T-helper 9 cell (primary cell): ENCODE measurements at places on chromosomes 3 and 15.

DNA sequence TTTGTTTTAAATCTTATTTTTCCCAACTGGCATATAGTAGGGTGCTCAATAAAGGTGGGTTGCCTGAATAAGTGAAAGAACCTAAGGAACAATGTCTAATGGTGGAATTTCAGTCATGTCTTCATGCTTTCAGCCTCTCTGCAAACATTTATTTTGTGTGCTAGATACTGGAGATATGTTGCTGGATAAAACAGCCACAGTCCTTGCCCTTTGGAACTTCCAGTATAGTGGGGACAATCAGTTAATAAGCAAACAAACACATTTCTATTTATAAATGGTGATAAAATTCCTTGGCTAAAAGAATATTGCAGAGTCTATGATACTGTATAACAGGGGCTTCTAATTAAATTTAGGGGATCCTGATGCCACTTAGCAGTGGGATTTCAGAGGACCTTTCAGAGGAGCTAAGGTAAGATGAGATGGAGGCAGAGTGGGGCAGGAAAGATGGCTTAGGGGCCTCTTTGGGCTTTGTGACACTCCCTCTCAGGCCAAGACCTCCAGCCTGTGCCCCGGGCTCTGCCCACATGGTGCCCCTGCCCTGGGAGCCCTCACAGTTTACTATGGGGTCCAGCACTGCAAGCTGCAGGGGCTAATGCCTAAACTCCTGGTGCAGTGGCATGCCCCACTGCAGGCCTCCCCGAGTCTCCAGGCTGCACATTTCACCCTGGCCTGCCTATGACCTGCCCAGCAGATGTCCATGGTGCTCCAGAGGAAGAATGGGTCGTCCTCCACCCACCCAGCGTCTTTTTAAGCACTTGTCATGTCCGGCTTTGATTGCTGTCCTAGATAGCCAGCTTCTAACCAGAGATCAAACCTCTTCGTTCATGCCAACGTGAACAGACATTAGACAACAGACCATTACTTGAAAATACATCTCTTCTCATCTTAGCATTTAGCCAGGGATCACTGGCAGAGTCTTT, 61.6 kb upstream of the PRR23C start:
- no peak for DNase-seq

- peak; percentile 57 for DNase-seq
These were observed 27.6 kb upstream of the CXCR6 start for GRCh38 chr3:45915518-45916231.

DNA sequence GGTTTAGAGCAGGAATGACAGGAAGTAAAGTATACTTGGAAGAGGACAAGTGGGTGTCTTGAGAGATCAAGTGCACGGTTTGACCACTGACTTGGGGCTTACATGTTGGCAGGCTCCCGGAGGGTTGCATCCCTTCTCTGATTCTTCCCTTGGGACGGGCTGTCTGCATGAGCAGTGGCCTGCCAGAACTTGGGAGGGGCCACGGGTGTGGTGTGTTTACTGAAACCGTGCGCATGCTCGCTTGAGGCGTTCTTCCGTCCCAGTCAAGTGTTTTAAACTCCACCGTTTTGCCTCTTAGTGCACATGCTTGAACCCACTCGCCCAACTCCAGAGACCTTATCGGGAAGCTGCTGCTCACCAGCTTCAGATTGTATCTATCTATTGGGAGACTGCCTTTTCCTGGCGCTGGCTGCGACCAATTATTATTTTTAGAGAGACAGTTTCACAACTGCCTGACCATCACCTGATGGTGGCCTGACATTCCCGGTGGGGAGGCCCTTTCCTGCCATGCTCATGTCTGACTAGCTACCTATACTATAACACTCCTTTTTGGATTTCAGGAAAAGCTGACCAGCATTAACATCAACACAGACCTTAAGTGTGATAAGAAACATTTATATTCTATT, 14.9 kb upstream of the C3orf22 start:
- DNase-seq: no peak

DNA sequence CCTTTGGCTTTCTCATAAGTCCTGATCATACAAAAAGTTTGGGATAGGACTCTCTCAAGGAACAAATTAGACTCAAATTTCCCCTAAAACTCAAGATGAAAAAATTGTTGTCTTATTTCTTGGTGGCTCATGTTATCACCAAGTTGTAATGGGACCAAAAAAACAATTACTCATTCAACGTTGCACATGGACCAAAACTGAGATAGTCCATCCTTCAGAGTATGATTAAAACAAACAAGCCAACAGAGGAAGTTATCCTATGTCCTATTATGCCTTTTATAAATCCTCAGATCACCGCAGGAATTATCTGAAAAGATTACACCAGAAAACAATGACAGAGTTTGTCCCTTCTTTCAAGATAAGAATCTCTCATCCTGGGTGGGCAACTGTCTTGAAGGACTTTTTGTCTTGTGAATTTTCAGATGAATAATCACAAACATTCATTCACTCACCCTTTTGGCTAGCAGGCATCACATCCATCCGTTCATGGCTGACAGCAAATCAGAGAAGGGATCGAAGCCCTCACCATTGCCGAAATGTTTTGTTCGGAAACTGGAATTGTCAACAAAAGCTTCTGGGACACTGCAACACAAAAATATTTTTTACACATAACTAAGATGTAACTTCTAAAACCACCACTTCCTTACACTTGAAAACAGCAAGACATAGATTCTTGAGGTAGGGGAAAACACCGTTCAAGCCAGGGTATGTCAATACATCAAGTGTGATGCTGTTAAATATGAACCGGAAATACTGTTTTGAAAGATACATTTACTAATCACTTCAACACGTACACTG, 90.4 kb downstream of the FOXP1 start:
- no peak for DNase-seq

DNA sequence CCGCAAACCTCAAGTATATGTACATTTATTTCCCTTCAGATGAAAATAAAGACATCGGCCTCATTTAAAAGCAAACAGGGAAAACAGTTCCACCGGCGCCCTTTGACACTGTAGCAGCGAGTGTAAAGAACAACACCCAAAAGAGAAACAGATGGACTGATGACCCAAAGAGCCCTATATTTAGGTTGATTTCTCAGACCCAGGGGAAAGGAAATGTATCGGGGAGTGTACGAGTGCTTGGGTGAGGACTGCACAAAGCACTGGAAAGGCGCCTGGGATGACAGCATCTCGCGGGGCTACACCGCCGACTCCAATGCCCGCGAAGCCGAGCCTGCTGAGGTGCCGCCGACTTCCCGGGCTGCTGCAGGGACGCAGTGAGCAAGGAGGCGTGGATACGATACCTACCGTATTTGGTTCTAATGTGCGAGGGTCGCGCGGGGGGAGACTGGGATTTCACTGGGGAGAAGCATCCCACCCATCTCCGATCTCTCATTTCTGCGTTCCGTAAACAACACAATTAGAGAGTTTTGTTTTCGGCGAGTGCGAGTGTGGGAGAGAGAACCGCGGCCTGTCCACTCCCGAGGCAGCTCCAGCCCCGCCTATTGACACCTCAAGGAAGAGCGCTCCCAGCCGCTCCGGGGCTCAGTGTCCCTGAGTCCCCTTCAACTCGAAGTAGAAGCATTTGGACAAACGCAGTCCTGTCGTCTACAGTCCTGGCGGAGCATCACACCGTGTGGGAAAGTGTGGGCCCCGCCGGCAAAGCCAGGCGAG, 2.0 kb downstream of the MECOM start:
- DNase-seq: no peak

GRCh38 chr3:87358066-87358465, 81.7 kb upstream of the POU1F1 start:
- no peak for DNase-seq

DNA sequence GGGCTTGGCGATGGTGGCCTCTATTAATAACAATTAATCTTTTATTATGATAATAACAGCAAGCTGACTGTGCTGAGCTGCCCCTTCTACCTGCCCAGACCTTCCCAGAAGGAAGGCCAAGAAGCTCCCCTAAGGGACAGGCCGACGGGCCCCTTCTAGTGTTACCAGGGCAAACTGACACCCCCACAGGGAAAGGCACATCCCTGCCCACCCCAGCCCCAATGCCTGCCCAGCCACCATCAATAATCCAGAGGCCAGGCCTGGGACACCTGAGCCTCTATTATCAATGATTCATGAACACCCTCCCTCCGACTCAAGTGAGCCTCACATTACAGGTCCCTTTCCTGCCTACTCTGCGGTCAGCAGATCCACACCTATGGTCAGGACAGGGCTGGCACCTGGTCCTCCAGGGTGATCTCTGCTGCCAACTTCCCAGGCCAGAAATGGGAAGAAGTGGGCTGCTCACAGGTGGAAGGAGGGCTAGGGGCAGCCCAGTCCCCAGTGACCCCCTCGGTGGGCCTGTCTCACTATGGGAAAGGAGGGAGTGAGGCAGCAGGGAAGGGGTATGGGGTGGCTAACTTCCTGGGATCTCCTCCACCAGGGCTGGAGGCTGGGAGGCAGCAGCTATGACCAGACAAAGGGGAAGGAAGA, 1.8 kb downstream of the TWF2 start:
- no peak for DNase-seq

DNA sequence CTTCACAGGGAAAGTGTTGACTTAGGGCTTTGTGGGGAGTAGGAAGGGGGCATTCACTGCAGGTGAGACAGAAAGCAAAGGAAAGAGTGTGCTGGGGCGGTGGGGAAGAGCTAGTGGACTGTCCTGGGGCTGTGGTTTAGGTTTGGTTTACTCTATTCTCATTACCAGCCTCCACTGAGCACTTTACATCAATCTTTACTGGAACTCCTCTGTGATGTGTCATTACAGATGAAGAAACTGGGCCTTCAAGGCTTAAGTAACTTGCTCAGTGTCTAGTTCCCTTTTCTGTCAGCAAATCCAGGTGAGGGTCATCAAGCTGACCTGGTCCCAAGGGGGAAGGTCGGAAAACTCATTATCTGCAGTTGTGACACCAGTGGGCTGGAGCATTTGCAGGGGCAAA, 120.2 kb upstream of the PFN2 start:
- no peak for DNase-seq

GRCh38 chr3:10489746-10490483, 15.5 kb downstream of the ATP2B2 start:
- no peak for DNase-seq

DNA sequence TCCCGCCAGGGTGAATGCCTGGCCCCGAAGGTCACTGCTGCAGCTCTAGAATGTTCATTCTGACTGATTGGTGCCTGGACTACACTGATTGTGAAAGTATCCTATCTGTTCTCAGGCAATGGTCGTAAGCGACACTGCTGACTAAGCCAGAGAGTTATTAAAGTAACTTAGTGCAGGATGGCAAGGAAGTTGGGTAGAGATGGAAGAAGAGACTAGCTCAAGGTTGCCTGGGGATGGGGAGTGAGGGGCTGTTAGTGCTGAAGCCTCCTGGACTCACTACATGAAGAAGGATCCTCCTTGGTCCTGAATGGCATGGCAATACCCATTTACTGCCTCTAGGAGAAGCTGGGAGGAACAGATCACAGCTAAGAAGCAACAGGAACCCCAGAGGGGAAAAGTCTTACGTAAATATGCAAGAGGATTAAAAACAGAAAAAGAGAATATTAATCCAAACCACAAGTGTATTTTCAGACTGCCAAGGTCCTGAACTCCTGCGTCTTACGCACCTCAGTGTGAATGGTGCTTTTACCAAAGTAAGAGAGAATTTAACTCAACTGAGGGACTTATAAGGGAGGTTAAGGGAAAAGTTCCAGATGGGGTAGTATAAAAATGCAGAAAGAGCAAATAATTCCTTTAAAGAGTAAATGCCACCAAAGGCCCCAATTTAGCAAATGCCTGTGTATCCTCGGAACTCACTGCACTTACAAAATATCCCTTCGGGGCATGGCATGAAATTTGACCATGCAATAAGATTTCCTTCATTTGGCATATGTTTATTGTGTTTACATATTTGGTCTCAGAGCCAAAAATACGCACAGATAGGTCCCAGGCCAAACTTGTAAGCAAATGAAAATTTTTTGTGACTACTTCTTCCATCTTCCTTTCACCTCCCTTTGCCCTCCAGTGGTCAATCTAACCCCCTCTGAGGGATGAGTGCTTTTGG, 64.0 kb upstream of the DGKG start:
- DNase-seq: no peak

GRCh38 chr3:182243625-182244024, 531.9 kb downstream of the SOX2 start:
- no peak for DNase-seq

DNA sequence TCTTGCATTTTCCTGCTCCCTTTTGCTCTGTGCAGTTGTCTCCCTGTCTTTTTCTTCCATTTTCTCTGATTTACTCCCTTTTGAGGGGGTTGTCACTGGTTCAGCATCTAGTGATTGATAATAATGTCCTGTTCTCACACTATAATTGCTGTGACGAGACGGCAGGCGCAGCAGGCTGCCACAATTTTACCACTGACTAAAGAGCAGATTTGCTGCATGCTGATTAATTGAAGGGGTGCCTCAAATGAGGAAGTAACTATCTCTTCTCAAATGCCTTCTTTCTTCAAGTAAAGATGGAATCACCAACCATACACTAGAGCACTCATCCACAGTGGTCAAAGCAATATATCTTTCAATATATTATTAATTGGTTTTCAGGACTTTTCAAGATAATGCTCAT, 219.3 kb downstream of the CBLB start:
- DNase-seq: no peak

GRCh38 chr15:72009222-72009621, 108.7 kb downstream of the MYO9A start:
- no peak for DNase-seq

- DNase-seq: no peak
These were observed 66.5 kb upstream of the MAP4 start for GRCh38 chr3:48082580-48083184.

DNA sequence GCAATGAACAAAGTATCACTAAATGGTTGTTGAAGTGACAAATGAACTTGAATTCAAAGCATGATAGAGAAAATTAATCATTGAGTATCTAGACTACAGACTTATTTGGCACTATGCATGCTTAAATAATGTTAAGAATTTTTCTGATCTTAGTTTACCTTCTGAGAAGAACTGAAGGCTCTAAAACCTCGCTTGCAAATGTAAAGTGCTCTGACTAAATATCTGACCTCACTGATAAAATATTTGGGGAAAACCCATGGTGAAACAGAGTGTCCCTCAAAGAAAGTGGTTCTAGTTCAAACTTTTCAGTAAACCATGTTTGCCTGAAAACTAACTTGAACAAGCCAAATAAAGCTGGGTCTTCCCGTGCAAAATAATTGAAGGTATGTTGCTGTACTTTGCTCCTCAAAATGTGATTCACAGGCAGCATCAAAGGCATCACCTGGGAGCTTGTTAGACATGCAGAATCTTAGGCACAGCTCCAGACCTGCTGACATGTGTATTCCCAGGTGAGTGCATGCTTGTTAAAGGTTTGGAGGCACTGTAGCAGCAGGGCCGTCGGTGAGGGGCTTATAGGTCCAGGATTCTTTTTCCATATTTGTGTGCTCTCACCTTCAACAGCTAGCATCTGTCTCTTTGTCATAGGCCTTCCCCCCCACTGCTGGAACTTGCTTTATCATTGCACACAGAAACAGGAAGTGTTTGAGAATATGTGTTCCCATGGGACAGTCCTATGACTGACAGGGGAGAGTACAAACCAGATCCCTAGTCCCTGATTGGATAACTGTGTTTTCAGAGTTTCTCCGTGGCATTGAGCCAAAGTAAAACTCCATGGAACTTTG, 524.2 kb upstream of the LMCD1 start:
- no peak for DNase-seq
